ENCODE measurements at places on chromosomes 4 and X.
A peak's percentile ranks its signal among the peaks of the same experiment; 100 is the strongest.

DNA sequence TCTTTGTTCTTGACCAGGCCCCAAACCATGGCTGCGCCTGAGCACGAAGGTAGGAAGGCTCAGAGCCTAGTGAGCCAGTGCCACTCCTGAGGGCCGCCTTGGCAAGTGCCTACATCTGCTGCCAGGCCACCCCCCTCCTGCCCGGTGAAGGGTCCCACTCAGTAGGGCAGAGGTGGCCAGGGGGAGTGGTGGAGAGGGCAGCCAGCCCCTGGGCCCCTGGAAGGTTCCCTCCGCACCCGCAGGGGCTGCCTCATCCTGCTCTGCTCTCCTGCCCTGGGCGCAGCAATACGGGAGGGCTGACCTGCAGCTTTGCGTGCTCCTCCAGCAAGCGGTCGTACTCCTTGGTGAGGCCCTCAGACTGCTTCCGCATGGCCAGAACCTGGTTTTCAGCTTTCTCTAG lies 14.0 kb downstream of the SLC6A8 start:
- DNase-seq: no peak

DNA sequence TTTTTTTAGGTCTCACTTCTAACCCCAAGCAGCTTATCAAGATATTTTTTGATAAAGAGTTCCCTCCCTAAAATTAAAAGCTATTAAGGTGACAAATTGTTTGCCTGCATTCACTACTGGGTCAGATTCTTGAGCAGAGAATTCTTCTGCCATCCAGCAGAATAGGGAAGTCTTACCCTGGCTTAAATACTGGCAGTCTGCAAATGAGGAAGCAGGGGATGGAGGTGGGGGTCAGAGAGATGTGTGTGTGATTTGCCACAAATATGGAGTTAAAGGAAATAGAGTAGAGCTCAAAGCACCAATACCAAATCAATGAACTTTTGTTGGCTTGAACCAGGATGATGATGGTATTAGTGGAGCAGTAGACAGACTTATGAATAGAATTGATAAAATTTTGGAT lies 122.2 kb downstream of the ANXA5 start:
- no peak for DNase-seq

- DNase-seq: peak; percentile 66
Measured at GRCh38 chrX:9464435-9465371, at the start of gene TBL1X. TSS of gene TBL1X (plus strand) at chrX:9465058. CDS start at chrX:9653587, 188,529 bp downstream.

- DNase-seq: no peak
Measured at GRCh38 chrX:11913001-11913400, 155.0 kb downstream of the MSL3 start.

DNA sequence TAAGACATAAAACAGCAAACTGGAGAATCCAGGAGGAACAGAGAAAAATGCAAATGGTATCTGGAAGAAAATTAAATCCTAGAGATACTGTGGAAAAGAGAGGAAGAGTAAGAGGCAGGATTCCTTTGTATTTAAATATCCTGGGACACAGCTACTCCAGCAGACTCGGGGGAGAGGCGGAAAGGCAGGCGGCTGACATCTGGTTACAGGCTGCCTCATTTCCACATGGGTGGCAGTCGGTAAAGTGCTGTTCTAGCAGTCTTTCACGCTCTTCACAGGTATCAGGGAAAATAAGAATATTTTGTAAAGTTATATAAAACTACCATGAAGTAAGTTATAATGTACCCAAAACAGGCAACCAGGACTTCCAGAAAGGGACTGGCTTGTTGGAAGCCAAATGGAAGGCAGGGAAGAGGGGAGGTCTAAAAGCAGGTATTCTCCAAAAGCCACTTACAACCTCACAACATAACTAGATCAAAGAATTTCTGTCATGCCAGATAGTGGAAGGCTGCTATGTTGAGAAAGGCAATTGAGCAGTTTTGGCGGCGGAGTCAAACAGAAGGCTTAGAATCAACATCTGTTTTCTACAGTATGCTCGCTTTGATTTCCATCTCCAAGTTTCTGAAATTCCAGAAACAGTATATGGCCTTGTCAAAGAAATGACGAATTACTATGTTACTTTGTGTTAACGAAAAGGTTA lies 1.3 kb upstream of the TIGD2 start:
- DNase-seq: no peak

DNA sequence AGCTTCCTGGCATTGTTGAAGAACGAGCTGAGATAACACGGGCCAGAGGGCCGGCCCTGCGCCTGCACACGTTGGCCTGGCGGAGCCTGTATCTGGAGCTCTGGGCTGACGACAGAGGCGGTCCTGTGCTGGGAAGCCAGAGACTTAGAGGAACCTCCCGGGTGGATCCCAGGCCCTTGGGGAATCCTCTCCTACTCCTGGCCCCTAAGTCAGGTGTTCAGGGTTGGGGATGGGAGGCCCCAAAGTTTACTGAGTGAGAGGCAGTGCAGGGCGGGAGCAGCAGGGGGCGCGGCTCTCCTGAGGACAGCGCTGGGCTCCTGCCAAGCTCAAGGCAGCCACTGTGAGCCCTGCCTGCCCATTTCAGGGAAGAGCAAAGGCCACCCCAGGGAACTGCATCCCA lies 2.5 kb upstream of the HTRA3 start:
- DNase-seq: no peak

- DNase-seq: no peak
Measured at GRCh38 chr4:133151691-133152329, 2.7 kb downstream of the PCDH10 start.

- no peak for DNase-seq
Measured at GRCh38 chrX:45007598-45007997, 134.6 kb downstream of the KDM6A start.

GRCh38 chr4:89216866-89217265 lies 90.7 kb downstream of the GPRIN3 start:
- DNase-seq: no peak

DNA sequence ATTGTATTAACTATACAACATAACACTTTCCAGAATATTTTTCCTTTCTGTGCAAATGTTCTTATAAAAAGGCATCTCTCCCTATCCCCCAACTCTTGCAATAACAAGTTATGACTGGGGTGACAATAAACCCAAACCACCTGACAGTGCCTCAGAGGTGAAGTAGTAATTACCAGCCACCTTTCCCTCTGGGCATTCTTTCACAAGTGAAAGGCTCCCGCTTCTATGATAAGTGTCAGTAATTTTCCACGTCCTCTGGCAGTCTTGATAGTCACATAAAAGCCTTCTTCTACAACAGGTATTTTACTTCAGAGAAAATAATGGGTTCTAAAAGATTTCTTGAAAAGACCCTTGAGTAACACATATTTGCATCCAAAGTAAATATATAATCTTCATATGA lies 82.7 kb downstream of the MANBA start:
- DNase-seq: no peak

DNA sequence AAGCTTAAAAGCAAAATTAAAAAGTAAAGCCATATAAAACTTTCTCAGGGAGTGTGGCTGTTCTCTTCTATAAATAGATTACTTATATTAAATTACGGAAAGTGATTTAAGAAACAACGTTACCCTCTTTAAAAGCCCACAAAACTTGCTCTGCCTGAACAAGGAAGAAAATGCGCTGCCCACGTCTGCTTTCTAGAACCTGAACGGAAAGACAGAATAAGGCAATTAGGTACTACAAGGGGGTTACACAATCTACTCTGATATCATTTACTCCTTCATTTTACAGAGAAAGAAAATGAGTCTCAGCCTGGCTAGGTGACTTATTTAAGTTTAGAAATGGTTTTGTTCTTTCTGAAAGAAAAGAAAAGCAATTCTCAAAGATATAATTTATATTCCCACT lies 147.2 kb downstream of the RNF150 start:
- DNase-seq: no peak

DNA sequence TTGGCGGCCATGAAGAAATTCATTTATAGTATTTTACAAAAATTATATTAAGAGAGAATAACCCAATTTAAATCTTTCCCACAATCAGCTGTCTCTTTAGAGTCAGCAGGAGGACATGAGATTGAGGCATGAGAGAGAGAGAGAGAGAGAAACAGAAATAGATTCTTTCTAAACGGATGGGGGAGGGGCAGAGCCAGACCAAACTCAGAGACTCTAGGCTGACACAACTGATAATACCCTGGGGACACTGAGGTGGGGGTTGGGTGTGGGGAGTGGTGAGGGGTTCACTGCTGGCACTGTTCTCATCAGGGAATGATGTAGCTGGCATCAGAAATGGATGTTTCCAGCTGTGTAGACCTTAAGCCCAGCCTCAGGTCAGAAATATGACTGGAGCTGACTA lies 20.5 kb upstream of the HOPX start:
- DNase-seq: no peak

DNA sequence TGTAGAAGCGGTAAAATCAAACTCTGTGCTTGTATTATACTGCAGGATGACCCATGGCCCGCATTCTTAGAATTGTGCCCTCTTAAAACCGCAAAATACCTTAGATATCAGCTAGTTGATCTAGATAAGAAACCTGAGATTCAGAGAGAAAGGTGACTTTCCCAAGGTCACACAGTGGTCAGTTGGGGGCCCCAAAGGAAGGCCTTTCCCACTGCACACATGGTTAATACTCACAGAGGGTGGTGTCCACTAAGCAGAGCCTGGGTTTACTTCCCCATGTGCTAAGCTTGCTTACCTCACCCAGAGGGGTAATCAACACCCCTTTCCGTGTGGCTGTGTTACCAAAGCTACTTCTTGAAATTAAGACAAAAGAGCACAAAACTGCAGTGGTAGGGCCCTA lies 66.3 kb downstream of the RBM47 start:
- no peak for DNase-seq

DNA sequence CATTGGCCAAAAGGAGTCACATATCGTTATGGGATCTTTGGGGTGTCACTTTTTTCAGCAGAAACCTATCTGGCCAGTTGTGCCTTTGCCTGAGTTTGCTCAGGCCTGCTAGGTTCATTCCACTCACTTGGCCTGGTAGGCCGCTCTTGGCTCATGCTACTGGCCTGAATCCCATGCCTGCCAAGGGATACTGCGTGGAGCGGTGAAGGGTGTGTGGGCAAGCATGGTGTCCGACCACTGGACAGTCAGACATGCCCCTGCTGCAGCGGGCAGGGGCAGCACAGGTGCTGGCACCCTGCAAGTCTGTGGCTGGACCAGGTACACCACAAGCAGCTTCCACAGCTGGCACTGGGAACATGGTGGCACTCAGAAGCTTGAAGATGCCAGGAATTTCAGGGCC lies 11.3 kb upstream of the PPM1K start:
- no peak for DNase-seq

DNA sequence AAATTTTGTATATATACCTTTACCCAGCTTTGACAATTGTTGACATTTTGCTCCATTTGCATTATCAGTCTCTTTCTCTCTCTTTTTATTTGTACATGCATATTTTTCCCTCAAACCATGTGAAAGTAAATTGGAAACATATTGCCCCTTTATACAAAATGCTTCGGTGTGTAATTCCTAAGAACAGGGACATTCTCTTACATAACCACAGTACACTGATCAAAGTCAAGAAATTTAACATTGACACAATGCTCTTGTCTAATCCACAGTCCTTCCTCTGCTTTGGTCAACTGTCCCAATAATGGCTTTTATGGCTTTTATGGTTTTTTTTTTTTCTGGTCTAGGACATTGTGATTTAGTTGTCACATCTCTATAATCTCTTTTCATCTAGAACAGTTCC lies 9.5 kb upstream of the SMS start:
- no peak for DNase-seq

DNA sequence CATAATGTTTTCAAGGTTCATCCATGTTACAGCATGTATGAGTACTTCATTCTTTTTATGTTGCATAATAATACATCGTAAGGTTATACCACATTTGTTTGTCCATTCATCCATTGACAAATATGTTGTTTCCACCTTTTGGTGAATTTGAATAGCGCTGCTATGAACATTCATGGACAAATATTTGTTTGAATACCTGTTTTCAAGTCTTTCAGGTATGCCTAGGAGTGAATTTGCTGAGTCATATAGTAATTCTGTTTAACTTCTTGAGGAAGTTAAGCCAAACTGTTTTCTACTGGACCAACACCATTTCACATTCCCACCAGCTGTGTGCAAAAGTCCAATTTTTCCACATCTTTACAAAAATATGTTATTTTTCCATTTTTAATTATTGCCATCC lies 31.5 kb downstream of the IRS4 start:
- DNase-seq: no peak

GRCh38 chr4:173857828-173858227 lies 327.8 kb upstream of the HAND2 start:
- no peak for DNase-seq

DNA sequence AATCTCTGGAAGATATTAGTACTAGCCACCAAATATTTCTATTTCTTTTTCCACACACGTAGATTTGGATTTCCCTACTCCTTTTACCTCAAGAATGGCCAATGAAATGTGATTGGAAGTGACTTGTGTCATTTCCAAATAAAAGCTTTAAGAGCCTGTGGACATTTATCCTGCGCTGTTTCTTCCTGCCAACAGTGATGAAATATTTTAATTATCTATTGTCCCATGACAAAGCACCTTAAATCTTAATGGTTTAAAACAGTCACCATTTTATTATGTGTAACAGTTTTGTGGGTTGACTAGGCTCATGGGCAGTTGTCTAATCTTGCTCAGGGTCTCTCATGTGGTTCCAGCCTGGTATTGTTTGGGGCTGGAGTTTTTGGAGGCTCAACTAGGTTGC lies 3.5 kb upstream of the PGRMC2 start:
- DNase-seq: no peak

GRCh38 chr4:161320377-161320776 lies 843.4 kb downstream of the FSTL5 start:
- no peak for DNase-seq

DNA sequence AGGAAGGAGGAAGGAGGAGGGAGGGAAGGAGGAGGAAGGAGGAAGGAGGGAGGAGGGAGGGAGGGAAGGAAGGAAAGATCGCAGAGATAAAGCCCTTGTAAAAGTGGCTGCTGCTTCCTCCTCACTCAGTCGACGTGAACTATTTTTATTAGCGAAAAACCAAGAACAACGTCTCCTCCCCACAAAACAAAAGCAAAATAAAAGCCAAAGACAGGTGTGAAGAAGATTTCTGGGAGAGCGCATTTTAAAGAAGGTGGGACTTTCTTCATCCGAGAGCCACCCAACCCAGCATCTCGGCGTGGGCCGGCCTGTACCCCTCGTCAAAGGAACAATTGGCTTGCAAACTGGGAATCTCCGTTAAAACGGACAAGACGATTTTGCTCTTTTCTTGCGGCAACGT lies 40.7 kb upstream of the ASMTL start:
- no peak for DNase-seq

- DNase-seq: no peak
Measured at GRCh38 chr4:15410750-15411149, 17.1 kb upstream of the C1QTNF7 start.

DNA sequence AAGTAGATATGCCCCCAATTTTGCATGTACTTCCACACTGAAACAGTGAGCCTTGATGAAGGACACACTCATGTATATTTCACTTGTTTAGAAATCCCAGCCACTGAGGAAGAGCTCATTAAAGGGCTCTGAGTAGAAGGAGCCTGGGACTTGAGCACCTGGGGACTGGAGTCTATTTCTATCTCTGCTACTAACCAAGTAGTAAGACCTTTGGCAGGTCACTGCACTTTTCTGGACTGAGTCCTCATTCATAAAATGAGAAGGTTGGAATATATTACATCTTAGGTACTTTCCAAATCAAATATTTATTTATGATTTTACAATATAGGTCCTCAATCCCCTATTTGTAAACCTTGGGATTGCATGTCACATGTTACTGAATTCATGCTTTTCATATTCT lies 78.2 kb upstream of the C4orf54 start:
- DNase-seq: no peak
